Endothelial cell of umbilical vein (primary cell): ENCODE measurements at places on chromosomes 2 and 18. TPM values are rescaled to one million over a fixed set of nuclear protein-coding genes. Genes with fewer than 3 reads are reported as not detected.

TSPYL6 gene
- total RNA-seq, result not detected in 2 replicates

OTOS gene
- not detected in 2 replicates for total RNA-seq

NYAP2 gene
- total RNA-seq, result not detected in 2 replicates

- DNase-seq, result peak; percentile 87
Measured at GRCh38 chr2:204871231-204871953, 326.1 kb downstream of the PARD3B start.

GRCh38 chr2:63051042-63051794 lies 588 bp downstream of the OTX1 start:
- DNase-seq, result no peak

- DNase-seq, result no peak
Measured at GRCh38 chr2:232882085-232882484, 12.0 kb downstream of the SNORC start.

GRCh38 chr2:138237667-138238384 lies 263.7 kb upstream of the SPOPL start:
- peak; percentile 84 for DNase-seq
